ENCODE measurements at places on chromosomes 7 and 10.

- no peak for DNase-seq
Measured at GRCh38 chr10:109062371-109062770, 860.9 kb downstream of the XPNPEP1 start.

DNA sequence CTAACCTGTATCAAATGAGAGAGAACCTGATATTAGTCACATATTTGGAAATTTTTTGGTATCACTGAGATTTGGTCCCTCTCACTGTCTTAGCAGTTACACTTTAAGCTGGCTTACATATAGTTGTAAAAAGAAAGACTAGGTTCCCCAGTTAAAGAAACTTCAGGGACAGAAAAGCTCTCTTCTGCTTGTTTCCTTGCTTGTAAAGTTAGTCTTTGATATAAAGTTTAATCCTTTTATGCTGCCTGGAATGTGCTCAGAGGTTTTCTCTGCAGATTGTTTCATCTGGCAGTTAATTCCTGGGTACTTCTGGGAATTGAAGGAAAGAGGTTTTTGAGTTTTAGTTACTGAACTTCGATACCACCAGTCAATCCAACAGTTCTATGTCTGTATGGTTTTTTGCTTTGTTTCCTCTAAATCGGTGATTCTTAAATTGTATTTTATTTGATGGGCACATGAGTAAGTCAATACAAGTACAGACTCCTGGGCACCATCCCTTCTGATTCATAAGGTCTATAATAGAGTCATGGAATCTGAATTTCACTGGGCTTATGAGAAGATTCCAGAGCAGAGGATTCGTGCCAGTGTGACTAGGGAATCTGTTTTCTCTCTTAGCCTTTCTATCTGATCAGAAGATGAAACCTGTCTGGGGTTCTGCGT is 1080.9 kb upstream of the C7orf33 start:
- DNase-seq, result no peak

- no peak for DNase-seq
Measured at GRCh38 chr10:92404612-92405418, 113.8 kb downstream of the MARCHF5 start.

- DNase-seq, result no peak
Measured at GRCh38 chr7:34718867-34719266, 60.8 kb downstream of the NPSR1 start.

GRCh38 chr10:80878330-80878729 is 340.6 kb downstream of the SH2D4B start:
- DNase-seq, result no peak

DNA sequence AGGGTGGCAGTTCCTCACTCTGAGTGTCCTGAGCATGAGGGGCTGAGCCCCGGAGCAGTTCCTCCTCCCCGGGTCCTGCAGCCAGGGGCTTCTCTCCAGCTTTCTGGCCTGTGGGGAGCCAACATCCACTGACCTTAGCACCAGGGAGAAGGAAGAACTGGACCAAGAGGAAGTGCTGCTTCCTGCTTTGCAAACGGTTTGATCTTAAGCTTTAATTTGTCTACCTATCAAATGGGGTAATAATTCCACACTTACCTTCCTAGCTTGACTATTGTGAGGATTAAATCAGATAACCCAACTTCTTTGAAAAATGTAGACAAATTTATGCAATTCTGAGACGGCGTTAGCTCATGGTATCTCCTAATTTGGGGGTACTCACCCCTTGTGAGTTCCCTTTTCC is 2.0 kb downstream of the NOBOX start:
- DNase-seq, result no peak

DNA sequence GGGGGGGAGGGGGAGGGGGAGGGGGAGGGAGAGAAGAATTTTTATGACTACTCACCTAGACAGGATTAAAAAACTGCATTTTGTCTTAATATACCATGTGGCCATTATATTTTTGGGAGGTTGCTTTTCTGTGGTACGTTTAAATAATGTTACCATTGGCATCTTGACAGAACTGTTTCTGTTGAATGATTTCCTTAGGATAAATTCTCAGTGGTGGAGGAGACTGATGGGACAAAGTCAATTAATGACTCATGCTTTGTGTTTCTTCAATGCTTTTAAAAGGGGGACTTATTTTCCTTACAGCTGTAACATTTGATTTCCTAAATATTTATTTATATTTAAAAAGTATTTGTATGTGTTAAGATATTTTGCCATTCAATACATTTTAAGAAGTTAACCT is 13.7 kb downstream of the AGR2 start:
- DNase-seq, result no peak

- DNase-seq, result no peak
Measured at GRCh38 chr7:44341401-44341800, 16.0 kb upstream of the CAMK2B start.

GRCh38 chr7:122884186-122884585 is 2.1 kb downstream of the CADPS2 start:
- no peak for DNase-seq

GRCh38 chr10:93397020-93397419 is 85.1 kb downstream of the MYOF start:
- no peak for DNase-seq

- no peak for DNase-seq
Measured at GRCh38 chr7:103605640-103606039, 159.6 kb upstream of the SLC26A5 start.

GRCh38 chr10:2081501-2081900 is 344.2 kb upstream of the ADARB2 start:
- no peak for DNase-seq

DNA sequence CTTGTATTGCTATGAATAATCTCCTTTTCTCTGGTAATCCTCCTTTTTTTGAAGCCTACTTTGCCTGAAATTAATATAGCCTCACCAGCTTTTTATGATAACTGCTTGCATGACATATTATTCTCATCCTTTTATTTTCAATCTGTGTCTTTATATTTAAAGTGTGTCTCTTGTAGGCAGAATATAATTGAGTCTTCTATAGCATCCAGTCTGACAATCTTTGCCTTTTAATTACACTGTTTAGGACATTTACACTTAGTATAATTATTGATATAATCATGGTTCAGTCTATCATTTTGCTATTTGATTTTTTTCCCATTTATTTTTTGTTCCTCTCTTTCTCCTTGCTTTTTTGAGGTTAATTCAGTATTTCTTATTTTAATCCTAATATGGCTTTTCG is 240.9 kb upstream of the HPS1 start:
- no peak for DNase-seq

DNA sequence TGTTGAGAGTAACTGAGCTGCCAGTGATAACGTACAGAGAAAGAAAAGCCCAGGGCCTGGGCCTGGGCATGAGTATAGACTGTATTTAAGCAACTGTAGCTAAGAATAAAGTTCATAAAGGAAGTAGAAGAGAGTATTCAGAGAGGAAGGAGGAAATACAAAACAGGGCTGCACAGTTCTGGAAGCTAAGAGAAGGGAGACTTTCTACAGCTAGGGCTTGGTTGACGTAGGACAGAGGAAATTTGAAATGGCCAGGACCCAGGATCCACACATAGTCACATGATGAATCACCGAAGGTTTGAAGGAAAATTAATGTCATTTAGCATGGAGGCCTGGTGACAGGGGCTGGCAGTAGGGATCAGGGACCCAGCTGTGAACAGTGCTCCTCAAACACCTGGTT is 66.7 kb downstream of the ARL4A start:
- no peak for DNase-seq

GRCh38 chr7:101919363-101920115 is 102.1 kb downstream of the CUX1 start:
- DNase-seq, result no peak
